ENCODE measurements at places on chromosomes 12 and 14.

- DNase-seq, result no peak
- no peaks in the 10 kb centered on the region for H3K27me3 ChIP-seq
- no peak overlapping the region for H3K27ac ChIP-seq
- no peaks in the 10 kb centered on the region for H3K4me1 ChIP-seq
These were observed 30.1 kb upstream of the TSPAN11 start for GRCh38 chr12:30896461-30896860.

GRCh38 chr12:51814311-51815088 is 34.0 kb downstream of the FIGNL2 start:
- peaks cover 2% of the 10 kb centered on the region for H3K4me1 ChIP-seq
- H3K36me3 ChIP-seq, result no peaks in the 10 kb centered on the region
- peak overlapping the region; percentile 30 for H3K4me3 ChIP-seq

- no peaks in the 10 kb centered on the region for H3K4me1 ChIP-seq
- H3K36me3 ChIP-seq, result no peaks in the 10 kb centered on the region
- H3K27me3 ChIP-seq, result no peaks in the 10 kb centered on the region
These were observed 295.0 kb downstream of the RMST start for GRCh38 chr12:97757481-97758193.

DNA sequence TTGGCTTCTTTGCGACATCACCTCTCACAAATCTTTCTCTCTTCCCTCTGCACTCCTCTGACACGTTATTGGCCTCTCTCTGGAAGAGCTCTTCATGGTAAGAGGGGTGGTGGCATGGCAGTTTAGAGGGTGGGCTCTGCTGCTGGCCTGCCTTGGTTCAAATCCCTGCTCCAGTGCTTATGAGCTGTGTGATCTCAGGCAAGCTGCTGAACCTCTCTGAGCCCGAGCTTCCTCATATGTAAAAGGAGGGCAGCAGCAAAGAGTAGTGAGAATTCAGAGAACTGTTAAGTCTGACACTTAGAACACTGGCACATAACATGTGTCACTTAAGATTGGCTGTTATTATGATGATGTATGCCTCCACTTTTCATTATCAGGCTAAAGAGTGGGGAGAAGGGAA is 118.3 kb downstream of the RBM19 start:
- no peak overlapping the region for H3K4me3 ChIP-seq
- H3K27ac ChIP-seq, result no peak overlapping the region
- no peaks in the 10 kb centered on the region for H3K27me3 ChIP-seq
- no peak for DNase-seq
- no peaks in the 10 kb centered on the region for H3K4me1 ChIP-seq

- H3K27me3 ChIP-seq, result no peaks in the 10 kb centered on the region
- no peak overlapping the region for H3K4me3 ChIP-seq
- H3K36me3 ChIP-seq, result peaks cover 8% of the 10 kb centered on the region
- H3K4me1 ChIP-seq, result no peaks in the 10 kb centered on the region
- H3K27ac ChIP-seq, result no peak overlapping the region
These were observed 55.9 kb downstream of the AACS start for GRCh38 chr12:125121106-125121505.

GRCh38 chr14:99930420-99931274 is 134.6 kb upstream of the EVL start:
- H3K36me3 ChIP-seq, result no peaks in the 10 kb centered on the region
- H3K27ac ChIP-seq, result no peak overlapping the region
- DNase-seq, result no peak
- H3K4me1 ChIP-seq, result no peaks in the 10 kb centered on the region
- H3K27me3 ChIP-seq, result no peaks in the 10 kb centered on the region

GRCh38 chr14:105918496-105919262 is 392.3 kb downstream of the TMEM121 start:
- no peak overlapping the region for H3K4me3 ChIP-seq
- no peaks in the 10 kb centered on the region for H3K4me1 ChIP-seq
- no peaks in the 10 kb centered on the region for H3K27me3 ChIP-seq
- H3K27ac ChIP-seq, result no peak overlapping the region
- H3K36me3 ChIP-seq, result no peaks in the 10 kb centered on the region

DNA sequence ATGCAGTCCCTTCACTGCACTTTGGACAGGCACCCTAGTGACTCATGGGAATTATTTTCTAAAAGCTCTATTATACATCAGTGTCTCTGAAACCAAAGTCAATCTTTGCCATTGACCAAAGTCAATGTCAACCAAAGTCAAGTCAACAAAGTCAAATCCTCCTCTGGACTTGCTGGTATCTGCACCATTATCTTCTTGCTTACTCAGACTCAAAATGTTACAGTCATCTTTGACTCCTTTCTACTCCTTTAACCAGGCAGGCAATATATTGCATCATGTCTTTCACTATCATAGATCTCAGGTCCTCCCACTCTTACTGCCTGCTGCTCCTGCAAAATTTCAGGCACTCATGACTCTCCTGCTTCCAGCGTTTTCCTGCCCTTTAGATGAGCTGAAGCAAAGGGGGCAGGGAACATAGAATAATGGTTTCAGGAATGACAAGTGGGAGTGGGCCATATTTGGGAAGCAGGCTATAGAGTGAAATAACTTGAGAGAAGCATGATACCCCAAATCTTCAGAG is 39.2 kb downstream of the IGF1 start:
- no peaks in the 10 kb centered on the region for H3K36me3 ChIP-seq
- no peaks in the 10 kb centered on the region for H3K27me3 ChIP-seq
- no peak overlapping the region for H3K27ac ChIP-seq
- no peaks in the 10 kb centered on the region for H3K4me1 ChIP-seq
- DNase-seq, result no peak

GRCh38 chr14:93212432-93212831 is 5.4 kb downstream of the UBR7 start:
- no peaks in the 10 kb centered on the region for H3K27me3 ChIP-seq
- H3K4me1 ChIP-seq, result no peaks in the 10 kb centered on the region
- no peak overlapping the region for H3K4me3 ChIP-seq
- H3K36me3 ChIP-seq, result no peaks in the 10 kb centered on the region

DNA sequence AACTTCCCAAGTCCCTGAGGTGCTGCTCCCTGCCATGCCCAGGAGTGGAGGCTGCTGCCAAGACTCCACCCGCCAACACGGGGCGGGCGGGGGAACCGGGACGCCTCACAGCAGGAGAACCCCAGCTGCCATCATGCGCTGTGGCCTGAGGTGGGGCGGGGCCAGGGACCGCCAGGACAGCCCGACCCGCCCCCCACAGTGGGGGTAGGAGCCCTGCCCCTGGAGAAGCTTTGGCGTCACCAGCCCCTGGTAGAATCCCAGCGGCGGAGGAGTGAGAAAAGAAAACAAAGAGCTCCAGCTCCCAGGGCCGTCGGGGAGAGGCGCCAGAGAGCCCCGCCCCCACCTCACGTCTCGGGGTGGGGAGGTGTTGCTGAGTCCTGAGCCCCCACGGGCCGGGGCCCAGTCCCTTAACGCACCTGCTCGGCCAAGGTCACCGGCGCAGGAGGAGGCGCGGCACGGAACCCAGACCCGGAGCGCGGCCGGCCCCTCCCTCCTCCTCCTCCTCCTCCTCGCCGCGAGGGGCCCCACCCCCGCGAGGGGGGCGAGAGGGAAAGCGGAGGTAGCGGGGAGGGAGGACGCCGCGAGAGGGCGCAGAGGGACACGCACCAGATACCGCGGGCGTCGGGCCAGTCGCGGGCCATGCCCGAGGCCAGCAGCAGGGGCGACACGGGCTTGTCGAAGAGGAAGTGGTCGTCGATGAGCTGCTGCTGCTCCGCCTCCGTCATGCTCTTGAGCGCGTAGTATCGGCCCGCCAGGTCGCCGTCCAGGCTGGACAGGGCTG is 1.8 kb downstream of the CKB start:
- no peak overlapping the region for H3K27ac ChIP-seq
- H3K4me1 ChIP-seq, result no peaks in the 10 kb centered on the region
- H3K4me3 ChIP-seq, result peak overlapping the region; percentile 25
- no peaks in the 10 kb centered on the region for H3K36me3 ChIP-seq
- peak; percentile 92 for DNase-seq
- H3K27me3 ChIP-seq, result peaks cover 5% of the 10 kb centered on the region

DNA sequence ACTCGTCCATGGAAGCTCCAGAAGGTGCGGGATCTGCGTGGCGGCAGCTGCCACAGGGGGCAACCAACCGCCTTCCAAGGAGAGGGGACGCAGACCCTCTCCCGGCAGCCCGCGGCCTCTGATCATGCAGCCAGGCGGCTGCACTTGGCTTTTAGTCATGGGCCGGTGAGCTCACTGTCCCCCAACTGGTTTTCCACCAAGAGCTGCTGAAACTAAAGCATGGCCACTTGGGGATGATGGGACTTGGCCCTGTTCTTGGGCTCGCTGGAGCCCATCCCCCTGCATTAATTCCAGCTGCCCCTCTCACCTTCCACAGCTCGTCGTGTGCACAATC is 39.1 kb downstream of the CCDC85C start:
- no peak overlapping the region for H3K27ac ChIP-seq
- H3K27me3 ChIP-seq, result no peaks in the 10 kb centered on the region
- no peak overlapping the region for H3K4me3 ChIP-seq
- no peaks in the 10 kb centered on the region for H3K4me1 ChIP-seq

DNA sequence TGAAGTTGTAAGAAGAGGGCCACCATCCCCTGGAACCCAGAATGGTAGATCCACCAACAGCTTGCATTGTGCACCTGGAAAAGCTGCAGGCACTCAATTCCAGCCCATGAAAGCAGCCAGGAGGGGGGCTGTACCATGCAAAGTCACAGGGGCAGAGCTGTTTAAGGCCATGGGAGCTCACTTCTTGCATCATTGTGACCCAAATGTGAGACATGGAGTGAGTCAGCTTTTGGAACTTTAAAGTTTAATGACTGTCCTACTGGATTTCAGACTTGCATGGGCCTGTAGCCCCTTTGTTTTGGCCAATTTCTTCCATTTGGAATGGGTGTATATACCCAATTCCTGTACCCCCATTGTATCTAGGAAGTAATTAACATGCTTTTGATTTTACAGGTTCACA is 50.8 kb downstream of the SLC16A7 start:
- H3K4me3 ChIP-seq, result no peak overlapping the region
- H3K36me3 ChIP-seq, result no peaks in the 10 kb centered on the region
- no peaks in the 10 kb centered on the region for H3K4me1 ChIP-seq
- no peak overlapping the region for H3K27ac ChIP-seq
